Epithelial cell of esophagus (primary cell): ENCODE measurements at places on chromosomes 16 and 17.
A peak's percentile ranks its signal among the peaks of the same experiment; 100 is the strongest.

GRCh38 chr16:74749291-74750055 lies 25.1 kb downstream of the FA2H start:
- DNase-seq: peak; percentile 45

DNA sequence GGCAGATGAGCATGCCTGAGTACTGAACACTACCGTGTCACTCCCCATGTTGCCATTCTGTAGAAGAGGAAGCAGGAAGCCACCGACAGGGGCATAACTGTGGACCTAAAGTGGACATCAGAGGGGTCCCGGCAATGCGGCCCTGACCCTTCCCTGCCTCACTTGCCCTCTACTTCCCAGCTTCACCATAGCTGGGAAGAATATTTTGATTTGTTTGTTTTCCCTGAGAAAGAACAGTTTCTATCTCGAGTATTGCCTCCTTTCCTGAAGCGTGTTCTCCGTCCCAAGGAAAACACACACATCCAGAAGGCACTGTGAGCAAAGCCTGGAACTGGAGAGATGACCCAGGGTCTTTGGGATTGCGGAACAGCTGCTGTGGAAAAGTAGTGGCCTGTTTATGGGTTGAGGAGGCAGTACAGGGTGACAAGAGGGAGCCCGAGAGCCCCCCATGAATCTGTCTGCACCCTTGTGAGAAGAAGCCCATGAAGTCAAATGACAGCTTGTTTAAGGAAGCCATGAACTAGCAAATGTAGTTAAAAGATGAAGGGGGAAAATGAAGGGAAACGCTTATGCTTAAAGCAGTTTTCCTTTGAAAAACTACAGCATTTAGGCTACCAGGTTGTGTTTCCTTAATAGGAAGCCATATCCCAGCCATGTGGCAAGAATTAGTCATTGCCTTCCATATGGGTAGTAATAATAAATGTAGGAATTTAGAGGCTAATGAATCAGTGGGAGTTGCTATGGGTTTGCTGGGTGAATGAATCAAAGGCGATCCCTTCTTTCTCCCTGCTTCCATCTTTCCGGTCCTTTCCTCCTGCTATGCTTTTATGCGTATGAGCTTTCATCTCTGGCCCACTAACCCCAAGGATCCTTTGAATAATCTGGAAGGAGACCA lies 90.0 kb upstream of the TBX2 start:
- peak; percentile 72 for DNase-seq

DNA sequence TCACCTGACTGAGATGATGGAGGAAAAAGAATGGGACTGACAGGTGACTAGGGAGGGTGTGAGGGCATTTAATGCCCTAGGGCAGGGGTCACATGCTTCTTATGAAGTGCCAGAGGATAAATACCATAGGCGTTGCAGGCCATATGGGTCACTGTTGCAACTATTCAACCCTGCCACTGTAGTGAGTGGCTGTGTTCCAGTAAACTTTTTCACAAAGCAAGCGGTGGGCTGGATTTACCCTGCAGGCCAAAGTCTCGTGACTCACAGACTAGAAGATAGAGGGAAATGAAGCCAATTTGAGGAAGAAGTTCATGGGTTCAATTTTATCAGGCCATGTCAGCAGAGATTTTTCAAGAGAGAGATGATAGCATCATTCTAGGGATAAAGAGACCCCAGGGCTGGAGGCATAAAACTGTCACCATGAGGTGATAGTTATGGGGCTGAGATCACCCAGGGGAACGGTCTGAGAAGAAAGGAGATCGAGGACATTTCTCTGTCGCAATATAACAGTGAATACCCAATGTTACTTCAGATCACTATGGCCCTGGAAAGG lies 8.6 kb downstream of the ARHGAP17 start:
- no peak for DNase-seq

- peak; percentile 95 for DNase-seq
Measured at GRCh38 chr16:66382171-66382965, 15.9 kb downstream of the CDH5 start.

DNA sequence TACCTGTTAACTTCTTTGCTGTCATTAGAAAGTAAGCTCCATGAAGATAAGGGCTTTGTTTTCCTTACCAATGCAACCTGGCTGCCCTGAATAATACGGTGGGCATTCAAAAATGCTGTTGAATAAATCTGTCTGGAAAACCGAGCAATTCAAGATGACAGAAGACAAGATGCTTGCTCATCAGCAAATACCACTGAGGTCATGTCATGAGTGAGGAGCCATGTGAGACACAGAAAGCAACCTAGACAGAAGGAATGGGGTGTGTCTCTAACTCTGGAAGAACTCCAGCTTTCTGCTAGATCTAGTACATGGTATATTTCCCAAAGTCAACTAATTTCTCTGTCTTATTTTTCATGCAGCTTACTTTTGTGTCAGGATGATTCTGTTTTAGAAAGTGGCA lies 64.2 kb downstream of the STH start:
- peak; percentile 94 for DNase-seq

GRCh38 chr16:67304020-67304419 lies 22.5 kb downstream of the KCTD19 start:
- no peak for DNase-seq

DNA sequence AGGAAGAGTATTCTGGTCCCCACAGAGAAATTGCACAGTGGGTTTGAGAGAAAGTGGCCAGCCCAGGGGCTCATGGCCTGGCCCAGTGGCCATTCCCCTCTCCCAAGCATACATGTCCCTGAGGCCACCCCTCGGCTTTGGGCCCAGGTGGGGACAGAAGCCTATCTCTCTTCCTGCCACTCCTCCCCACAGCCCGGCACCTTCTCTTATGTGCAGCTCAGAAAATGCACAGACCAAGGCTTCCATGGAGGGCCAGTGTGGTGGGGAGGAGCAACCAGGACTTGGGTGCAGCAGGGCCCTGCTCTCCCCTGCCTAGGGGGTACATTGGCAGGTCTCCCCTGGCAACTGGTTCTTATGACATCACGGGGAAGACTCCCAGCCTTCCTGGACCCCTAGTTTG lies at the start of gene C16orf90:
C16orf90 (minus strand) TSS at position 314 of the 400 bp plus-strand sequence; CDS start at position 246, 68 bp downstream.
- DNase-seq: no peak

- no peak for DNase-seq
Measured at GRCh38 chr17:40588552-40588951, 23.3 kb upstream of the CCR7 start.

- no peak for DNase-seq
Measured at GRCh38 chr17:12358477-12358876, 307.2 kb upstream of the MYOCD start.

GRCh38 chr16:73891129-73891542 lies 405.5 kb upstream of the PSMD7 start:
- DNase-seq: peak; percentile 11

DNA sequence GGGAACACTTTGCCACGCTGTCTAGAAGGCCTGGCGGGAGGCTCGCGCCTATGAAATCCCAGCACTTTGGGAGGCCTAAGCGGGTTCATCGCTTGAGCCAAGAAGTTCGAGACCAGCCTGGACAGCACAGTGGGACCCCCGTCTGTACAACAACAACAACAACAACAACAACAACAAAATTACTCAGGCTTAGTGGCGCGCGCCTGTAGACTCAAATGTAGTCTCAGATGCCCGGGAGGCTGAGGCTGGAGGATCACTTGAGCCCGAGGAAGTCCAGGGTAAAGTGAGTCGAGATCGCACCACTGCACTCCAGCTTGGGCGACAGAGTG lies 297 bp upstream of the SLFN13 start:
- DNase-seq: no peak

GRCh38 chr16:22874394-22874793 lies 60.4 kb downstream of the HS3ST2 start:
- DNase-seq: no peak

- DNase-seq: no peak
Measured at GRCh38 chr17:80621997-80622357, 77.3 kb downstream of the RPTOR start.

DNA sequence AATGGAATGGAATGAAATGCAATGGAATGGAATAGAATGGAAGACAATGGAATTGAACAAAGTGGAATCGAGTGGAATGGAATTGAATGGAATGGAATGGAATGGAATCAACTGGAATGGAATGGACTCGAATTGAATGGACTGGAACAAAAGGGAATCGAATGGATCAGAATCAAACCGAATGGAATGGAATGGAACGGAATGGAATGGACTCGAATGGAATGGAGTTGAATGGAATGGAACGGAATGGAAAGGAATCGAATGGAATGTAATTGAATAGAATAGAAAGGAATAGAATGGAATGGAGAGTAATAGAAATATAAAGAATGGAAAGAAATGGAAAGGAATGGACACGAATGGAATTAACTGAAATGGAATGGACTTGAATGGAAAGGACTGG lies 475.2 kb upstream of the WSB1 start:
- DNase-seq: peak; percentile 23

DNA sequence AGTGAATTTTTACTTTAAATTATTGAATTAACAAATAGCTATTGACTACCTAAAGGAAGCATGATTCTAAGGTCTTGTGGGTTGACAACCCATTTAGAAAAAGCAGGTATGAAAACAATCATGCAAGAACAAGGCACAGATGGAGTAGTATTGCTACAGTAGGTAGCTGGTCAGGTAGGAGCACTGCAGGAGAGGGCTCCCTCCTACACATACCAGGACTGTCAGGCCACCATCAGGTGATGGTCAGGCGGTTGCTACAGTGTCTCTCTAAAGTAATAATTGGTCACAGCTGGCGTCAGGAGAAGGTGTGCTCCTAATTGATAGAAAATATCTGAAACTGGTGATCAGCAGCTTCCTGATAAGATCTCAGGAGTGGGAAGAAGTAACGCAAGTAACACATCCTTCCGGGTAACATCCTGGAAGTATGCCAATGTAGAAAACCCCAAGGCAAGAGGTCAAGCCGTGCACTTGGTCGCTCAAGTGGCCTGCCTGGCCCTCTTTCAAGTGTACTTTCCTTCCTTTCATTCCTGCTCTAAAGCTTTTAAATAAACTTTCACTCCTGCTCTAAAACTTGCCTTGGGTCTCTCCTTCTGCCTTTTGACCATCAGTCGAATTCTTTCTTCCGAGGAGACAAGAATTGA lies 486.5 kb downstream of the TMEM114 start:
- no peak for DNase-seq

- DNase-seq: no peak
Measured at GRCh38 chr17:50557630-50558029, 2.9 kb upstream of the CACNA1G start.

DNA sequence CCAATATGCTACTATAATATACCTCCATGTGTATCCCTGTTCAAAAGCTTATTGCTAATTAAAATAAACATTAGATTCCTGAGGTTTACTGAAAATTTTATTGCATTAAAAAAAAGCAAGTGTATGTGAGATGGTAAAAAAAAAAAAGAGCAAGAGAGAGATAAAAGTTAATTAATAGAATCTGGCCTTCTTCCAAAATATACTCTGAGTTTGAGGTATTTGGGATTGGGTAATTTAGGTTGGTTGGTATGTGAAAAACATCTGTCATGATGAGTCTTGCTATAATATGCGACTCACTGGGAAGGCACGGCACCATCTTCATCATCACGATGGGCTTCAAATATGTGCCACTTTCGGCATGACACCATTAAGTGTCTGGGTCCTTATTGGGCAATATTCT lies 711.1 kb upstream of the SOX9 start:
- DNase-seq: peak; percentile 96

DNA sequence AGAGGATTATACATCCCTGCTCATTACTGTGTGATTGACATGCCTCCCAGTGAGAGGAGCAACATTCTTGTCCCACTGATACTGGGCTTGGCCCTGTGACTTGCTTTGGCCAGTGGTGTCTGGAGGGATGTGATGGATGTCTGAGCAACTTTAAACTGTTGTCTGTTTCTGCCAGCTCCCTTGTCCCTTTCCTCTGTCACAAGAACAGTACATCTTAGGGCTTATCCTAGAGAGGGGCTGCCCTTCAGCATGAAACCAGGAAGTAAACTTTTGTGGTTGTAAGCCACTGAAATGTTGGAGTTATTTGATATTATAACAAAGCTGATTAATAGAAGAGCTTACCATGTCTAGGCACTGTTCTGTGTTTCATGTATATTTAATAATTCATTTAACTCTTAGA lies 82.9 kb upstream of the GPRC5B start:
- DNase-seq: no peak

DNA sequence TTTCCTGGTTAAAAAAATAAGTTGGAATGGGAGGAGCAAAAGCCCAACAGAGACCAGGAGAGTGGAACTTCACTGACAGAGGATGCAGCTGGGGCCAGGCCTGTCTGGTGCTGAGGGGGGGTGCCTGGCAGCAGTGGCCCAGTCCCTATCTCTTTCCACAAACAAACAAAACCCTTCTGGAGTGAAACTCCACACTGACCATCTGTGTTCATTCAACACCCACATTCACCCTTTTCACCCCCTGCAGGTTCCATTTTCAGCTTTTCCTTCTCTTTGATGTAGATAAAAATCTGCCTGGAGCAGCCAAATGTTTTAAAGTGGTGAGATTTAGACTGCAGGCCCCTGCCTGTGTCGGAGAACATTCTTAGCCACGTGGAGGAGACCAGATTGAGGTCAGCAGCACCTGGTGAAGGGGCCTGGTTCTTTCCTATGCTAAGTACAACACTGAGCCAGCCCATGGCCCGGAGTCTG lies 161.4 kb upstream of the CDH11 start:
- DNase-seq: no peak

- DNase-seq: no peak
Measured at GRCh38 chr17:19645734-19646201, 2.8 kb upstream of the ALDH3A2 start.
